Astrocyte (in vitro differentiated cells and primary cell): ENCODE measurements at places on chromosomes 16 and 17.

- DNase-seq: no peak
- no peaks in the 10 kb centered on the region for H3K4me1 ChIP-seq
- no peak overlapping the region for H3K27ac ChIP-seq
Measured at GRCh38 chr17:57145347-57145746, 60.3 kb downstream of the AKAP1 start.

DNA sequence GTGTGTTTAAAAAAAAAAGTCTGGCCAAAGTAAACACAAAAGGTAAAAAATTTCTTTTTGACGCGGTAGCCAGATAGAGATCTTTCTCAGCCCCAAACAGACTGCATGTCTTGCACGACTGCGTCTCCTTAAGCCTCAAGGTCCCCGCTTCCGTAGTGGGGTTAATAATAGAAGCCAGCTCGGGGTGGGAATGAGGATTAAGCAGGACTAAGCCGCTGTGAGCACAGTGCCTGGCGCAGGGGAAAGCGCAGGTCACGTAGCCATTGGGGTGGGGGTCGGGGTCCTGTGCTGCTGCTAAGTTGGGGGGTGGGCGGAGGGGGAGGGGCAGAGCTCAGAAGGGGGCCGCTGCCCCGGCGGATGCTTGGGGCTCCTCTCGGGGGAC is 521 bp downstream of the GGA2 start:
- H3K27me3 ChIP-seq: no peaks in the 10 kb centered on the region
- H3K27ac ChIP-seq: peak overlapping the region; percentile 60
- peaks cover 28% of the 10 kb centered on the region for H3K4me1 ChIP-seq
- H3K4me3 ChIP-seq: peak overlapping the region; percentile 69
- peak; percentile 23 for DNase-seq

GRCh38 chr16:51151961-51152663 is 1.0 kb upstream of the SALL1 start:
- DNase-seq: peak; percentile 83
- H3K4me3 ChIP-seq: peak overlapping the region; percentile 74
- peaks cover 10% of the 10 kb centered on the region for H3K27me3 ChIP-seq
- no peaks in the 10 kb centered on the region for H3K36me3 ChIP-seq

DNA sequence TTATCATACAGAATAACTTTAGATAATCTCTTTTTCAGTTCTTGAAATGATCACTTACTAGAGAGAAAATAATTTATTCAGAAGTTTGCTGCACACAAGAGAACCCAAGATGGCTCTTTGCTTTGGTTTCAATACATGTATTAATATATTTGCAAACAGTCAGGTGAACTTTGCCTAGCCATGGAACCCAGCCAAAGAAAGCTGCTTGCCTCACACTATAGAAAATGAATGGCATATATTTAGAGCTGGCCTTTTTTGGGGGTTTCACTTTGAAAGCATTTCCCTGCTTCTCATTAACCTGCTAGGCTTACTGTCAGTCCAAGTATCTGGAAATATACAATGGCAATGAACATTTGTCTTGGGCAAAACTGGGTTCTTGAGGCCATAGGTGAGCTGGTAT is 75.3 kb downstream of the MRTFB start:
- no peaks in the 10 kb centered on the region for H3K27me3 ChIP-seq
- H3K27ac ChIP-seq: no peak overlapping the region
- no peak for DNase-seq
- H3K36me3 ChIP-seq: no peaks in the 10 kb centered on the region
- H3K4me1 ChIP-seq: no peaks in the 10 kb centered on the region

GRCh38 chr17:41394254-41394996 is 3.0 kb downstream of the KRT31 start:
- H3K27me3 ChIP-seq: no peaks in the 10 kb centered on the region
- peaks cover 10% of the 10 kb centered on the region for H3K4me1 ChIP-seq
- H3K36me3 ChIP-seq: no peaks in the 10 kb centered on the region
- no peak for DNase-seq
- H3K27ac ChIP-seq: no peak overlapping the region
- H3K4me3 ChIP-seq: no peak overlapping the region

DNA sequence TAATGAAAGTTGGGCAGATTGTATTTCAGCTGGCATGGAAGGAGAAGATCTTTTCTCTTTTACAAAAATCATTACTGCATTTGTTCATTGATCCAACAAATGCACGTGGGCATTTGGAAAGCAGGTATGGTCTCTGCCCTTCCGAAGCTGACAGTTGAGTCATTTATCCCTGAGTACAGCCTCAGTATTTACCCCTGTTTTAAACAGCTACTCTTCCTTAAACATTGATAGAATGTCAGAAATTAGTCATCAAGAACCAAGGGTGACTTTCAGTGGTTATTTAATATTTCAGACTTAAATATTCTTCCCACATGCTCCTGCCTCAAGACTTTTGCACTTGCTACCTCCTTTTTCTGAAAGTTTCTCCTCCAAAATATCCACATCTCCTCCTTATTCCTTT is 226.7 kb upstream of the HSBP1 start:
- H3K27ac ChIP-seq: no peak overlapping the region
- DNase-seq: no peak
- H3K4me1 ChIP-seq: no peaks in the 10 kb centered on the region
- no peak overlapping the region for H3K4me3 ChIP-seq

DNA sequence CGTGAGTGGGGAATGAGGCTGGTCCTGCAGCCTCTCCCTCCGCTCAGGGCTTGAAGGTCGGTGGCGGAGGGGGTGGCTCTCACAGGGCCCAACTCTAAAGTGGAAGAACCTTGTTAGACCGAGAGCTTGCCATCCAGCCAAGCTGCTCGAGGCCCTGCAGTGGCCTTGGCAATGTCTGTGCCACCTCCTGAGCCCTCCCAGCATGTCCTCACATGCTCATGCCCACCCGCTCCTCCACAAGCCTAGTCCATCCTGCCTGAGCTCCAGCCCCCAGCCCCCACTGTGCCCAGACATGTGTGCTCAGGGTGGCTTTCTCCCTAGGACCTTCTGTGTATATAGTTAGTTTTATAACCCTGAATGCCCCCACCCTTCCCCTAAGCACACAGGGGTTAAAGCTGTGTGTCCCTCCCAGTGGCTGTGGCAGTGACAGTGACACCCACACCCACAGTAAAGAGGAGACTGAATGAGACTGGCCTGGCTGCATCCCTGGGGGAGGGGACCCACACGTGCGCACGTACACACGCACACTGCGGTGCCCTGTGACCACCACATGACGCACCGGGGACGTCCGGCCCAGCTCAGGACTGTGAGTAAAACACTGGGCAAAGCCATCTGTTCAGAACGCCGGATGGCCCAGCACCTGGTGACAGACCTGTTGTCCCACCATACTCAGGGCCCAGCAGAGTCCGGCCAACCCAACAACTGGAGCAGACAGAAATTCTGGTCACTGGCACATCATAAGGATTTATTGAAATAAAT is 15.6 kb downstream of the PDK2 start:
- H3K4me1 ChIP-seq: peaks cover 10% of the 10 kb centered on the region
- no peak overlapping the region for H3K27ac ChIP-seq
- no peak for DNase-seq
- no peaks in the 10 kb centered on the region for H3K36me3 ChIP-seq
- H3K27me3 ChIP-seq: no peaks in the 10 kb centered on the region

DNA sequence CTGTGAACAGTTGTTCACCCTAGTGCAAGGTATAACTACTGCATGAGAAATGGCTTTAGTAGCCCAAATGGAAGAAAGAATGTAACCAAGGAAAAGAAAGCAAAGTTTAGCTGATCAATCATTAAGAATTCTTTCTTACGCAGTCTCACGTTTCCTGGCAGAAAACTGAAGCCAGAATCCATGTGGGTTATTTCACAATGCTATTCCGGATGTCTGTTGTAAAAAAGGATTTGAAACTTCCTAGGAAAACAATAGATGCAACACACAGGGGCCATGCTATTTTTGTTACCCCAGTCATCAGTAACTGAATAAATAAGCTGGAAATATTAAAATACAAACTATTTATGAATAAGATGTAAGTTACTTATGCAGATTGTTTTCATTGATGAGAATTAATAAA is 802.5 kb downstream of the CDH8 start:
- no peak for DNase-seq
- no peaks in the 10 kb centered on the region for H3K4me1 ChIP-seq
- H3K36me3 ChIP-seq: no peaks in the 10 kb centered on the region
- H3K27ac ChIP-seq: no peak overlapping the region
- no peaks in the 10 kb centered on the region for H3K27me3 ChIP-seq

DNA sequence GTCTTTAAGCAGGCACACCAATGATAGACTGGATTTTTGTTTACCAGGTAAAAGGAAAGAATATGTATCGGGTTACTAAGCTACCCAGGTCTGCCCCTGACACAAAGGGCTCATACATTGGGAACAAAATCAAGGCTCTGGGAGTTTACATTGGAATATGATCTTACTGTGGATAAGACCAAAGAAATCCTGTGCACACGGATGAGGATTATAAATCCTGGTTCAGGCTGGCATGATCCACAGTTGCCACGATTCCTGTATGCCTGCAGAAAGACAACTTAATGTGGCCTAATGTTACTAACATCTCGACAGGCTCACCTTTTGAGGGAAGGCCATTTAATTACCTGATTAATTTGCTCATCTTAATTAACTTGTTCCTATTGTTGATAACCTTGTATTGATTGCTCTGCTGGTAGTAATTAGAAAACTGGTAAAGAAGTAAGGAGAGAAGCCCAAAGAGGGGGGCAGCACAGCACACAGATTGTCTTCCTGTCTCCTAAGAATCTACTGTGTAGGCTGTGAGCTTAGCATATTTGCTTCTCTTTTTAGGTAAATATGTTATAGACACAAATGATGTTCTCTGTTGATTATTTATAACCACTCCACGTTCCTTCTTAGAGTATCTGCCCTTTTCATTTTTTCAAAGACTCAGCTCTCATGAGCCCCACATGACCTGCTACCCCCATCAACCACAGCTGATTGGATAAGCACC is 51.0 kb upstream of the TOX3 start:
- no peak for DNase-seq
- no peaks in the 10 kb centered on the region for H3K27me3 ChIP-seq
- no peak overlapping the region for H3K4me3 ChIP-seq
- no peak overlapping the region for H3K27ac ChIP-seq
- H3K4me1 ChIP-seq: no peaks in the 10 kb centered on the region

GRCh38 chr17:57338257-57338914 is 82.1 kb downstream of the MSI2 start:
- H3K4me1 ChIP-seq: no peaks in the 10 kb centered on the region
- no peaks in the 10 kb centered on the region for H3K36me3 ChIP-seq
- H3K4me3 ChIP-seq: no peak overlapping the region
- H3K27ac ChIP-seq: no peak overlapping the region

GRCh38 chr17:310111-311010 is 42.2 kb downstream of the RPH3AL start:
- no peak for DNase-seq
- no peaks in the 10 kb centered on the region for H3K4me1 ChIP-seq
- H3K27ac ChIP-seq: no peak overlapping the region
- H3K27me3 ChIP-seq: peaks cover 9% of the 10 kb centered on the region
- H3K36me3 ChIP-seq: no peaks in the 10 kb centered on the region

DNA sequence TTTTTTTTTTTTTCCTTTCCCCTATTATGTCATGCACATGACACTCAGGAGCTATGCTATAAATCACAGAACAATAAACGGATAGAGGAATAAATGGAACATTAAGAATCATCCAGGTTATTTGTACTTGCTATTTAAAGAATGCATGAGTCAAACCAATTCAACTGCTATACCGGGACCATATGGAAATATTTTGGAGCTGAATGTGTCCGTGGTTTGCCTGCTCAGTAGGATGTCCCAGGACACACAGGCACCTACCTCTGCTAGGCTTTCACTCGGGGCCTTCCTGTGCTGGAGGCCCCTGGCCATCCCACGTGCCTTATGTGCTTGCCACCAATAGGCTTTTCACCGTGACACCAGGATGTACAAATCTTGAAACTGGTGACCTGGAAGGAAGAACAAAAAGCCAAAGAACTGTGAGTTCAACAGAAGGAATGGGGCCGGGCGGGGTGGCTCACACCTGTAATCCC is 15.3 kb upstream of the SEC14L1 start:
- H3K4me1 ChIP-seq: peaks cover 64% of the 10 kb centered on the region
- H3K4me3 ChIP-seq: no peak overlapping the region
- peak; percentile 98 for DNase-seq
- no peaks in the 10 kb centered on the region for H3K27me3 ChIP-seq
- H3K27ac ChIP-seq: peak overlapping the region; percentile 97

DNA sequence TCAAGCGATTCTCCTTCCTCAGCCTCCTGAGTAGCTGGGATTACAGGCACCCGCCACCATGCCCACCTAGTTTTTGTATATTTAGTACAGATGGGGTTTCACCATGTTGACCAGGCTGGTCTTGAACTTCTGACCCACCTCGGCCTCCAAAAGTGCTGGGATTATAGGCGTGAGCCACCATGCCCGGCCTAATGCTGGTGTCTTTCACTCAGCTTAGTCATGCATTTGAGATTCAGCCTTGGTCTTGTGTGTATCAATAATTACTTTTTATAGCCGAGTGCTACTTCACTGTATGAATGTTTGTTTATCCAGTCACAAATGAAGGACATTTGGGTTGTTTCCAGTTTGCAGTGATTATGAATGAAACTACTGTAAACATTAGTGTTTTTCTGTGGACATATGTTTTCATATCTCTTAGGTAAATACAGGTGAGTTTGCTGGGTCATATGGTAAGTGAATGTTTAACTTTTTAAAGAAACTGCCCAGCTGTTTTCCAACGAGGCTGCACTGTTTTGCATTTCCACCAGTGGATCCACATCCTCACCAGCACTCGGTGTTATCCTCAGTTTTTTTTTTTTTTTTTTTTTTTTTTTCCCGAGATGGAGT is 11.0 kb upstream of the PLCG2 start:
- H3K27me3 ChIP-seq: peaks cover 5% of the 10 kb centered on the region
- H3K4me3 ChIP-seq: no peak overlapping the region
- no peak for DNase-seq
- H3K4me1 ChIP-seq: no peaks in the 10 kb centered on the region
- H3K27ac ChIP-seq: no peak overlapping the region
- no peaks in the 10 kb centered on the region for H3K36me3 ChIP-seq

DNA sequence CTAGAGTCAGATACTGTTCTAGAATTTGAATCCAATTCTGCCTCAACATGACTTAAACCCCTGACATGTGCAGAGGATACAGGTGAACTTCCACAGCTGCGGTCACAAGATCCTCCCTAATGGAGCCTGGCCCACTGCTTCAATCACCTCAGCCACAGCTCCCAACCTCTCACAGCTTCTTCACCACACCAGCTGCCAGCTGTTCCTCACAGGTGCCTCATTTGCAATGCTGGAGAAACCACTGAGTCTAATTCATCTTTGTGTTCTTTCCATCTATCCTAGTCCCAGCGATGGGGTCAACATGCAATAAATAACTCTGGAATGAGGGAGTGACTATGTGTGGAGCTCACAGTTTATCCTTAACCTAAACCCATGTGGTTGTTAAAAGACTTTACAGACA is 72.0 kb upstream of the MAF start:
- no peaks in the 10 kb centered on the region for H3K36me3 ChIP-seq
- no peak overlapping the region for H3K27ac ChIP-seq
- H3K4me3 ChIP-seq: no peak overlapping the region
- no peak for DNase-seq
- H3K27me3 ChIP-seq: no peaks in the 10 kb centered on the region
- no peaks in the 10 kb centered on the region for H3K4me1 ChIP-seq

- H3K36me3 ChIP-seq: no peaks in the 10 kb centered on the region
- no peak overlapping the region for H3K27ac ChIP-seq
- peaks cover under 1% of the 10 kb centered on the region for H3K4me1 ChIP-seq
Measured at GRCh38 chr17:56603486-56604238, 10.2 kb downstream of the NOG start.
